ENCODE measurements at places on chromosomes 11 and 22. TPM values are rescaled to one million over a fixed set of nuclear protein-coding genes. Genes with fewer than 3 reads are reported as not detected.

GRCh38 chr11:75481922-75482606 lies 43.7 kb downstream of the GDPD5 start:
- no peak for DNase-seq

The FOLR2 gene
- 11.9 TPM for polyA plus RNA-seq

- no peak for DNase-seq
Measured at GRCh38 chr11:87193756-87194470, 156.2 kb downstream of the TMEM135 start.

DNA sequence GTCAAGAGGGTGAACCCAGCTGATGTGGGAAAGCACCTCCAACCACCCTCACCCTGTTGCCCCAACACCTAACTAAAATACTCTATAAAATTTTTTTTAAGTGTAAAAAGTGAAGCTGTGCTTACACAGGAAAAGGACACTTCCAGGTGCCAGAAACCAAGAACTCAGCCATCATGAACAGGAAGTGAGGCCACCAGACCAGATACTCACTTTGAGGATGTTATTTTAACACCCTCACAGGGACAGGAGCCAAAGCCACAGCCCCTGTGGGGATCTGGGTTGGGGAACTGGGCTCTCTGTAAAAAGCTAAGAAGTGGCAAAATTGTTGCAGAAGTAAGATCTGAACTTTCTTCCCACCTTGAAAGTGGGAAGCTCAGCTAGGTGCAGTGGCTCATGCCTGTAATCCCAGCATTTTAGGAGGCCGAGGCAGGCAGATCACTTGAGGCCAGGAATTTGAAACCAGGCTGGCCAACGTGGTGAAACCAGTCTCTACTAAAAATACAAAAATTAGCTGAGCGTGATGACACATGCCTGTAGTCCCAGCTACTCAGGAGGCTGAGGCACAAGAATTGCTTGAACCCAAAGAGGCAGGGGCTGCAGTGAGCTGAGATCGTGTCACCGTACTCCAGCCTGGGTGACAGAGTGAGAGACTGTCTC lies 3.8 kb downstream of the RSPH14 start:
- DNase-seq, result peak; percentile 41

- no peak for DNase-seq
Measured at GRCh38 chr11:103633068-103633788, 403.2 kb upstream of the DDI1 start.

GRCh38 chr11:128294001-128294670 lies 293.2 kb downstream of the ETS1 start:
- no peak for DNase-seq

- no peak for DNase-seq
Measured at GRCh38 chr11:94649964-94650623, 82.9 kb downstream of the PIWIL4 start.

GRCh38 chr22:47376901-47377505 lies 614.6 kb downstream of the TBC1D22A start:
- no peak for DNase-seq

DNA sequence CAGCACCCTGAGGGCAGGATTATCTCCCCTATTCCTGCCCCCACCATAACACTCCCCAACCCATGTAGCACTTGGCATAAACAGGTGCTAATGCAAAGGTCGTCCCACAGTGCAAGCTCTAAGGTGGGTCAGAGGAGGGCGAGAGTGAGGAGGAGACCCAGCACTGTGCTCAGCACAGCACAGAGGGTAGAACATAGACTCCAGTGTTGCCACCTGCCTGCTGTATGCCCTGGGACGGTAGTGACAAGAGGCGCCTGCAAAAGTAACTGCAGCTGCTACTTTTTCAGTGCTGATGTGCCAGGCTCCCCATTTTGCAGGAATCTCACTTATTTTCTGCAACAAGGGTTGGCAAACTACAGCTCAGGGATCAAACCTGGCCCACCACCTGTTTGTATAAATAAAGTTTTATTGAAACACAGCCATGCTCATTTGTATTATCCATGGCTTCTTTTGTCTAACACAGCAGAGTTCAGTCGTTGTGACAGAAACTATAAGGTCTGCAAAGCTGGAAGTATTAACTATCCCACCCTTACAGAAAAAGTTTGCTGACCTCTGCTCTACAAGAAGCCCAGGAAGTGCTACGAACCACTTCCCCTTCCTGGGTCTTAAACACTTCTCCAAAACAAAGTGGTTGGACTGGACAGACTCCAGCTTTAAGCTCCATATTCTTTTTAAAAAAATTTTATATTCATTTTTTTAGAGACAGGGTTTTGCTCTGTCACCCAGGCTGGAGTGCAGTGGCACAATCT lies 16.9 kb upstream of the CDC42BPG start:
- no peak for DNase-seq

The ROM1 gene
- polyA plus RNA-seq, result 7.9 TPM

GRCh38 chr22:29031227-29032011 lies 30.2 kb downstream of the C22orf31 start:
- DNase-seq, result no peak

The CCDC86 gene
- polyA plus RNA-seq, result 7.8 TPM

DNA sequence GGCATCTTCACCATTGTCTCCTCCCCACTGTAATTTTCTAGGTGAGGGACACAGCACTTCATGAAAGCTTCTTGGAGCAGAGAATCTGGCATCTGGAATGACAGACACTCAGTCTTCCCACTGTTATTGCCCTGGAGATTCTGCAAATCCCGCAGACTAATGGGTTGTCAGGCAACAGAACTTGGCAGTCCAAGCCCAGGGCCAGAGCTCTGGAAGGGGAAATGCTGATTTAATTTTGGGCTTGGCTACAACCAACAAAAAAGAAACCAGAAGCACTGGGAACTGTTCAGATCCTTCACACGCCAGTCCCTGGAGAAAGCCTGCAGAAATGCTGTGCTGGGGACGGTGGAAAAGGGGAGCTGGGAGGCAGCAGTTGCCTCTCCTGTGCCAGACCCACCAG lies 71.5 kb upstream of the BID start:
- peak; percentile 57 for DNase-seq

The ALX4 gene
- 0.07 TPM for polyA plus RNA-seq

The P2RY6 gene
- polyA plus RNA-seq, result 0.70 TPM

DNA sequence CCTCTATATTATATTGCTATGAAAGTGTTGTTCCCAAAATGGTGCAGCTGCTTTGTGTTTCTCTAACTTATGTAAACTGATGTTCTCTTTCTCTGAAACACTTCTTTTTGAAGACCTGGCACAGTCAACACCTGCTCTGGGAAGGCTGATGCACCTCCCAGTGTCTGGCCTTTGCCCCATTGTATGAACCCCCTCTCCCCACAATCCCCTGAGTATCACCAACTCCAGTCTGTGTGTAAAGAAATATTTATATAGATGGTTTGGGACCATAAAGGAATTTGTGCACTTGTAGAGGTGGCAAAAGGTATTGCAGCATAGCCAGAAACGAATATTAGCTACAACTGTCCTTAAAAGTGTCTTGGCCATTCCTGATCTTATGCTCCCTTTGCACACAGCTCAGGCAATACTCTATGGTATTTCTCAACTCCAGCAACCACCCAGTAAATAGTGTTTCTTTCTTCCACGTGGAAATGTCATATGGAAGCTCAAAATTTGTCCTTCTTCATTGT lies 365.2 kb upstream of the DDI1 start:
- DNase-seq, result no peak

DNA sequence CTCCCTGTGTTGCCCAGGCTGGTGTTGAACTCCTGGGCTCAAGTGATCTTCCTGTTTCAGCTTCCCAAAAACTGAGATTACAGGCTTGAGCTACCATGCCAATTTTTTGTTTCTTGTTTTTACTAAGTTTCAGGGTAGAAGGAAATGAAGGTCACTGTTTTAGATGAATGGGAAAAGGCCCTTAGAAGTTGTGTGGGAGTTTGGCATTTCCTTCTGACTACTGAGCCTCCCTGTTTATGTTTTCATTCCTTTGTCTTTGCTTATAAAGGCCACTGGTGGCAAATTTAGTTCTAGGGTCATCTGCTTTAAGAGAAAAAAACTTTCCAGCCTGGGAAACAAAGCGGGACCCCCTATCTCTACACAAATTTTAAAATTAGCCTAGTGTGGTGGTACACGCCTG lies 22.1 kb downstream of the SRPRA start:
- DNase-seq, result no peak

- peak; percentile 64 for DNase-seq
Measured at GRCh38 chr22:36862251-36863242, 1.7 kb downstream of the NCF4 start.

- no peak for DNase-seq
Measured at GRCh38 chr11:72423840-72424239, 10.5 kb downstream of the CLPB start.

DNA sequence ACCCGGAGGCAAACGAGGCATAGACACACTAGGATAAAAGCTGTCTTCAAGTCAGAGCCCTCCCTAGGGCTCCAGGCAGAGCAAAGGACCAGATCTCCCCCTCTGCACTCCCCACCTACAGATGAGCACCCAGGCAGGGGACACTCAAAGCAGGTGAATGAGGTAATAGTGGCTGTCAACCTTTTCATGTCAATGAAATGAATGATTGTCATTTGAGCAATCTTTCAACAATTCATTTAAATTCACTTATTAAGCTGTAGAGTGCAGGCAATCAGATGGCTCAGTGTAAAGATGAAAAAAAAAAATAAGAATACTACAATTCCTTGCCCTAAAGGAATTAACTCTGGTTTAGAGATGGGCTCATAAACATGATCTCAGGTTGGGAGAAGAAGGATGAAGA lies 427.8 kb upstream of the ISX start:
- no peak for DNase-seq

DNA sequence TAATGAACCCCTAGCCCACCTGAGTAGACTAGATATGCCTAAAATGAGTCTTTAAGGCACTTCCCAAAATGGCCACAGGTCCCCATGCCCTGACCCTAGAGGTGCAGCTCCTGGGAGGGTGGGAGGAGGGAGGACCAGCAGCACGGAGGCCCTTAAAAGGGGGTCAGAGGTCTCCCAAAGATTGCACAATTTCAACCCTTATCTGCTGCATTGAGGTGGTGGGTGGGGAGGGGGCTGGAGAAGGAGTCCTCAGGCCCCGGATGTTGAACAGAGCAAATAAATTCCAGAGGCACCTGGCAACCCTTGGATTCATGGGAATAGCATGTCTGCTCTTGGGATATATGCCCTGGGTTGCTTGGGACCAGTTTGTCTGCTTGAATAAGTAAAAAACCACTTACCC lies 57.6 kb downstream of the NAV2 start:
- DNase-seq, result no peak

DNA sequence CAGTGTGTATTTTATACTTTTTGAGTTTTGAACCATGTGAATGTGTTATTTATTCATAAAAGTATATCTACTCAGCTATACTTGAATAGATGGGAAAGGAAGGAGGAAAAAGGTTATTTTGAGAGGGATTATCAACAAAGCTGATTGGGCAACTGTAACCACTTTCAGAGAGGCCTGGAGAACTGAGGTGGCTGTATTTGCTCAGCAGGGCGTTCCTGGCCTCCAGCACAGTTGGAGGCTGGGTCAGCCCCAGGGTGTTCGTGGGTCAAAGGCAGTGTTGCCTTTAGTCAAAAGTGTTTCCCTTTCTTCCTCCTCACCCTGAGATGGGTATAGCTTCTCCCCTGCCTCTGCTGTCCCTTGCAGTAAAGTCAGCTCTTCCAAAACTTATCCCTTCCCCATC lies 26.7 kb downstream of the ASCC2 start:
- DNase-seq, result no peak

GRCh38 chr22:35769974-35770373 lies 52.3 kb downstream of the APOL5 start:
- no peak for DNase-seq

GRCh38 chr11:116333001-116333535 lies 439.7 kb downstream of the BUD13 start:
- no peak for DNase-seq

DNA sequence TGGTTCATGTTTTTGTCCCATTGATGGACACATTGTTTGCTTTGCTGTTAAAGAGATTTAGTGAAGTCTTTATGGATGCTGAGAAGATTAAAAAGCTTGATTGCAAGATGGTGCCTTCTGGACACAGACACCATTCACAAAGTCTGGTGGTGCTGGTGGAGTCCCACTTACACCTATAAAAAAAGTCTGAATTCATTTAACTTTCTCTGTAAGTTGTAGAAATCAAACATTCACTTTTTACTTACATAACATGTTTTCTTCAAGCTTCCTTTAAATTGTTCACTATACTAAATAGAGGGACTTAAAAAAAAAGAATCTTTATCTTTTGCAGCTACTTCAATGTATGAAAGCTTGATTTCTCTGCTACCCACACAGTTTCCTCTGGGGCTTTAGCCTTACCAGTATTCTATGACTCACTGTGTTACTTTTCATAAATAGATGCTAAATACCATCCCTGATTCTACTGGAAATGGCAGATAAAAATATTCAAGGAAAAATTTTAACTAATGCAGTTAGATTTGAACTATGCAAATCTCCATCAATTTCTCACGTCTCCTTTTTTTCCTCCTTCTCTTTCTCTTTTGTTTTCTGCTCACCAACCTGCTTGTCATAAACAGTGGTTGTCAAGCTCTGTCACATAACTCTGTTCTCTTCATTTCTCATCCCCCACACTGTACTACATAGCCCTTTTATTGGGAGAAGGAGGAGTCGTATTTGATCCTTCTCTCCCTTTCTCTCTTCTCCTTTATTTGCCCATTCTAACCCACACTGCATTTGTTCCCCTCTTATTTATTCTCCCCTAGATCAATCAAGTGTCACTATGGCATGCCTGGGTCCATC lies 89.7 kb downstream of the FAM76B start:
- no peak for DNase-seq

- DNase-seq, result no peak
Measured at GRCh38 chr11:131663405-131664200, 293.2 kb downstream of the NTM start.

The TRIOBP gene
- 82.1 TPM for polyA plus RNA-seq

The ZP1 gene
- polyA plus RNA-seq, result 0.16 TPM

- no peak for DNase-seq
Measured at GRCh38 chr11:72981080-72981479, 161.0 kb downstream of the FCHSD2 start.

DNA sequence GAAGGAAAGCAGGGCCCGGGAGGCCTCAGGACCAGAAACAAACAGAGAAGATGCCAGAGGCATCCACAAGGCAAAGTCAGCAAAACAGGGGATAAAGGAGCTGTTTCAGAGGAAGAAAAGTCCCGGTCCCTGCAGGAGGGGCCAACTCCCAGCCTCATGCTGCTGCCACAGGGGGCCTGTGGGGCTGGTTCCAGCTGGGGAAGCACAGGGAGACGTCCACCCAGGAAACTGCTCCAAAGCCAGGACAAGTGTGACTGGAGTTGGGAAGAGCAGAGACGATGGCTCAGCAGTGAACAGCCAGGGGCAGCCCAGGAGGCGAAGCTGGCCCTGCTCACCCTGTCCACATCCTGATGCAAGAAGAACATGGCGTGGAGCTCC lies 454.4 kb downstream of the BRD1 start:
- no peak for DNase-seq

The VPS37C gene
- 14.6 TPM for polyA plus RNA-seq

The ASPHD2 gene
- polyA plus RNA-seq, result 0.05 TPM

- no peak for DNase-seq
Measured at GRCh38 chr11:128165572-128165971, 421.8 kb downstream of the ETS1 start.

- no peak for DNase-seq
Measured at GRCh38 chr11:117064275-117064674, 34.0 kb downstream of the SIK3 start.

GRCh38 chr11:16859651-16860050 lies 121.2 kb downstream of the C11orf58 start:
- no peak for DNase-seq

The TTLL12 gene
- polyA plus RNA-seq, result 7.8 TPM

The C11orf91 gene
- not detected for polyA plus RNA-seq
